ENCODE measurements at places on chromosomes 1 and 21.

DNA sequence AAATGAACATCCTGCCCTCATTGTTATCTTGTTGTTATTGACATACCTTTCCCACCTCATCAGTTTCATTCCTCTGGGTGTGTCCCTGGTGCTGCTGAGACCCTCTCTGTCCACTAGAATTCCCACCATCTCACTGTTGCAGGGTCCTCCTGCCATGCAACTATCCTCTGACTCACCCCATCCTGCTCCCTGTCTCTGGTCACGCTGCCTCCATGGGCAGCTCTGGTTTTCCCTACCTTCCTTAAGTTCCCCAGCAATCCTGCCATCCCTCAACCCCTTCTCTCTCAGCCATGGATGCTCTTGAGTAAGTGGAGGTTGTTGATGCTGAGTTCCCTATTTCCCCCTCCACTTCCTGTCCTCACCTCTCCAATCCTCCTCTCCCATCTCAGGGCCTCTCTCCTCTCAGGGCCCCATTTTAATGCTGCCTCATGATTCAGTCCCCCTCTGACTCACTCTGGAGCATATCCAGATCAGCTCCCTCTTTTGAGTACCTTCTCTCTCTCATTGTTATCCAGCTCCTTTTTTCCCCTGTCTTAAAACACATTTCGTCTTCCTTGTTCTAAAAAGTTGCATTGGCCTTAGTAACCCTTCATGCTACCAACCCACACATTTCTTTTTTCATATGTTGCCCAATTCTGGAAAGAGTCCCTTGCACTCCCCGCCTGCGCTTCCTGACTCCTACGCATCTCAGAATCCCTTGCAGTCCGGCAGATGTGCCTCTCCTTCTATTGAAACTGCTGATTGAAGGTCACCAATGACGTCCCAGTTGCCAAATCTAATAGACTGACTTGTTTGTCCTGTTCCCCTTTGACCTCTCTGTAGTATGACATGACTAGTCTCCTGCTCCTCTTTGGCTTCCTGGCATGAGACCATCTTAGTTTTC lies 92.0 kb downstream of the CNIH3 start:
- no peaks in the 10 kb centered on the region for H3K4me1 ChIP-seq
- no peak overlapping the region for H3K27ac ChIP-seq
- DNase-seq = no peak

GRCh38 chr1:228359613-228360532 lies 46.8 kb downstream of the TRIM11 start:
- no peaks in the 10 kb centered on the region for H3K4me1 ChIP-seq
- H3K4me3 ChIP-seq = no peak overlapping the region
- H3K36me3 ChIP-seq = no peaks in the 10 kb centered on the region
- H3K27me3 ChIP-seq = no peaks in the 10 kb centered on the region
- DNase-seq = no peak

GRCh38 chr1:25978403-25978802 lies 19.5 kb downstream of the PAFAH2 start:
- H3K27me3 ChIP-seq = no peaks in the 10 kb centered on the region
- peaks cover 73% of the 10 kb centered on the region for H3K36me3 ChIP-seq
- no peak overlapping the region for H3K4me3 ChIP-seq
- DNase-seq = no peak

DNA sequence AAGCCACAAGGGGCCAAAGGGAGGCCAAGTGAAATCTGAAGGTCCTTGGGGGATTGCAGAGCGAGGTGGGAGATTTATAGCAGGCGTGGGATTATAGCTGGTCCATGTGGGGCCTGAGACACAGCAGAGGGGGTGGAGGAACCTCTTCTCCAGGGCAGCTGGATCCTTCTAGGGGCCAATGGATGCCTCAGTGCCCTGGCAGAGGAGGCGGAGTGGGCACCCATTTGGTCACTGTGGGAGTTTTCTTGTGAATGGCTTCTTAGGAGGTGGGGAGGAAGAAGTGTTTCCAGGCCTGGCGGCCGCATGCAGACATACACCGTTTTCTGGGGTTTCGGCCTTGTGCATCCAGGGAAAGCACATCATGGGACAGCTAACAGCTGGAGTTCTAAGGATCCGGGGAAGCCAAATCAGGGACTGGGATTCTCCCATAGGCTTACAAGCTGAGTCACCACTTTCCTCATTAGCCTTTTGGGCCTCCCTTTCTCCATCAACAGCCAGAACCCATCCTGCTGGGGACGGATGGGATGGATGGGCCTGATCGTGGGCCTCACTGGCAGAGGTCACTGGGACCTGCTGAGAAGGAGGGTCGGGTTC lies 76.5 kb downstream of the RHOU start:
- H3K27me3 ChIP-seq = peaks cover 2% of the 10 kb centered on the region
- no peak for DNase-seq
- no peaks in the 10 kb centered on the region for H3K36me3 ChIP-seq
- H3K4me1 ChIP-seq = peaks cover 27% of the 10 kb centered on the region
- H3K27ac ChIP-seq = no peak overlapping the region

DNA sequence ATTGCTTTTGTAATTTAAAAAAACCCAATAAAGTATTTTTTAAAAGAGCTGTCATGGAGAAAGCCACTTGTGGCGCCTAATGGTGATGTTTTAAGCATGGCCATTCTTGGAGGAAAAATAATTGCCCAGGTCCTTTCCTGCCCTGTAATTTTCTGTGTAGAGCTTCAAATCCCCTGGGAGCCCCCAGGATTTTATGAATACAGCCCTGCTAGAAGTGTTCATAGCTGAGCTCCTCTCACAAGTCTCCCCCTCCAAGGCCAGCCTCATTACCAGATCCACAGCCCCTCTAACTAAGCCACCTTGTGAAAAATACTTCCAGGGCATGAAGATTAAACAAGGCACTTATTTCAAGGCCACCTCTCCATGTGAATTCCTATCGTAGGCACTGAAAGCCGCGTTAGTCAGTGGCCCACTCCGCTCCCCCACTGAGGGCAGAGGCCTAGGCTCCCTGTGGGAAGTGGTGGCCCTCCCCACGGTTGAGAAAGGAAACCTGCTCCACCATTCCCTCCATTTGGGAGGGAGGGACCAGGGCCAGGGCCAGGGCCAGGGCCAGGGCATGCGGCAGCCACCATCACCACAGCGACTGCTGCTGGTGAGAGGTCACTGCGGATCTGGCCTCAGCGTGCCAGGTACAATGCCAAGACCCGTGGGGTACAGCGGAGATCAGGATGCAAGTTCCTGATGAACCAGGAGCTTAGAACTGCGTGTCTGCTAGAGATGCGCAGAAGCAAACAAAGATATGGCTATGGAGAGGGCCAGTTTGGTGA lies 83.1 kb downstream of the KCNN3 start:
- H3K27ac ChIP-seq = no peak overlapping the region
- no peak for DNase-seq
- no peaks in the 10 kb centered on the region for H3K36me3 ChIP-seq
- peaks cover 12% of the 10 kb centered on the region for H3K4me1 ChIP-seq
- peaks cover 15% of the 10 kb centered on the region for H3K27me3 ChIP-seq
- H3K4me3 ChIP-seq = no peak overlapping the region

All from activated B cell treated with CpG ODN at 0.5 μM for 24 hours (primary cell).